ENCODE measurements at places on chromosomes 7 and 10.

GRCh38 chr7:150722431-150722931 lies 6.1 kb downstream of the GIMAP1 start:
- DNase-seq: no peak

- no peak for DNase-seq
These were observed 46.9 kb upstream of the SFMBT2 start for GRCh38 chr10:7457478-7458316.

- no peak for DNase-seq
These were observed 176.3 kb upstream of the LRGUK start for GRCh38 chr7:133950855-133951254.

GRCh38 chr7:151117565-151117964 lies 31.3 kb downstream of the AGAP3 start:
- DNase-seq: no peak

GRCh38 chr10:58854811-58855210 lies 321.6 kb upstream of the PHYHIPL start:
- no peak for DNase-seq

DNA sequence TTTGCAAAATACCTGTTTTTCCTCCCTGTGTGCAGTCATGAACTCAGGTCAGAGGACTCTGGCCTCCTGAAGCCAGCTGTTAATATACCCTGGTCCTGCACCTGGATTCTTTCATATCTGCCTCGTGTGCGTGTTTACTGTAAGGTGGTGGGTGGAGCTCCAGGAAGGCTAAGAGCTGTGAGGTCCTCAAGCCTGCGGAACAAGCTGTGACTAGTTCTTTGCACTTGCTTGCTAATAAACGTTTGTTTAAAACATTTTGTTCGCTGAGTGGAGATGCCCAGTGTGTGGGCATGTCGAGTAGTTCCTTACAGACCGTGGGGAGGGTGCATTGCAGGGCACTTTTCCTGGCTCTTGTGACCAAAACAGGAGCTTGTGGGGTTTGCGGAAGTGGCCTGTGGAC lies 139.0 kb downstream of the DOCK1 start:
- DNase-seq: no peak

- peak; percentile 34 for DNase-seq
These were observed 93.3 kb downstream of the FAM53B start for GRCh38 chr10:124650820-124651401.

DNA sequence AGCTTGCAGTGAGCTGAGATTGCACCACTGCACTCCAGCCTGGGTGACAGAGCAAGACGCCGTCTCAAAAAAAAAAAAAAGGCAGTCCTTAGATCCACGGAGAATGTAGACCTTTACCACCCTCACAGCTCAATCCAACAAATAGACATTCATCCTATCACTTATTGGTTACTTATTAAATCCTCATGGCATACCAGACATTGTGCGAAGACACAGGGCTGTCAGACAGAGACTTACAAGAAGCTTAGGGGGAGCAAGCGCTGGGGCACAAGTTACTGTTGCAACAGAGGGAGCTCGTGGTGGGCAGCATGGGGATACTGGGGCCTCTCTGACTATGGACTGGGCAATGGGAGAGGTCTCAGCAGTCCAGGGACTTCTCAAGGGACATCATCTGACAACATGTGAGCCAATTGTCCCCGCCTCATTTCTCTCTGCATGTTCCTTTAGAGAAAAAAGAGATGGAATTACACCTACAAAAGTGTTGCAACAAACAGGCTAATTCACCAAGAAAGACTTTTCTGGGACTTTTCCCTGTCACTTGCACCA lies 82.8 kb upstream of the TNS3 start:
- no peak for DNase-seq

- DNase-seq: no peak
These were observed 352.4 kb upstream of the AOAH start for GRCh38 chr7:37076668-37077067.

DNA sequence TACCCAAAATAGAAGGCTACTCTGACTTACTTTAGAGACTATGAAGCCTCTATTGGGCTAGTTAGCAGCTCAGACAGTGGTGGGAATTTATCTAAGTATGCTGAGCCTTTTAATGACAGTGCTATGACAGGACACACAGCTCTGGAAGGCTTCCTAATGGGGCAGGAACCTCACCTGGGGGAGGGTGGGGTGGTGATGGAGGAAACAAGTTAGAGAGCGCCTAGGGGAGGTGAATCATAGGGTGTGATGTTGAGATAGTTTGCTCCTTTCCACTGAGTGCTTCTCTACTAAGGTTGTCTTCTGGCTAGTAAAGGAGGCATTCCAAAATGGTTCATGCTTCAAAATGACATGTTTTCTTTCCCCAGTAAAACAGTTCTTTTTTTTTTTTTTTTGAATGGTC lies 42.1 kb downstream of the PPP1R9A start:
- no peak for DNase-seq

- DNase-seq: no peak
These were observed 159.1 kb downstream of the DGKI start for GRCh38 chr7:137687556-137688265.

- no peak for DNase-seq
These were observed 4.7 kb downstream of the ZNF775 start for GRCh38 chr7:150383710-150384397.

DNA sequence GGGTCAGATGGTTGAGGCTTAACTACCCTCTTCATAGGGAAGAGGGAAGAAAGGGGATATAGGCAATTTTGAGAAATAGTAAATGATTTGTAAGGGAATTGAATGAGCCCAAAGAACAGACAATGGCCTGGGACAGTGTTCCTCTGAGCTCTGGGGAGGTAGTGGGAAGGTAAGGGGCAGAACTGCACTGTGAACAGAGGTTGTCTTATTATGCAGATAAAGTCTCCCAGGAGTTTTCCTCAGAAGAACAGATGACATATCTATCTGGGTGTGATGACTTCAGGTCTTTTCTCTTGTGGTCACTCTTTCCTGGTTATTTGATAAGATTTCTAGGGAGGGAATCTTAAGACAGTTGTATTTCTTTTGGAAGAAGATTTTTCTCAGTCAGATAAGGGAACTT lies 296.1 kb downstream of the ZEB1 start:
- no peak for DNase-seq

GRCh38 chr7:37663693-37664092 lies 19.9 kb upstream of the GPR141 start:
- no peak for DNase-seq

Data from stimulated activated CD4-positive, alpha-beta T cell treated with anti-CD3 and anti-CD28 coated beads, TNF-alpha, amount 100 ng/mL, for 24 hours (primary cell).